Fibroblast of skin of right quadriceps (primary cell): ENCODE measurements at places on chromosomes 4 and X.

GRCh38 chr4:123423819-123424218, 27.2 kb downstream of the SPRY1 start:
- DNase-seq = no peak

GRCh38 chr4:142356801-142357200, 489.3 kb downstream of the INPP4B start:
- no peak for DNase-seq

DNA sequence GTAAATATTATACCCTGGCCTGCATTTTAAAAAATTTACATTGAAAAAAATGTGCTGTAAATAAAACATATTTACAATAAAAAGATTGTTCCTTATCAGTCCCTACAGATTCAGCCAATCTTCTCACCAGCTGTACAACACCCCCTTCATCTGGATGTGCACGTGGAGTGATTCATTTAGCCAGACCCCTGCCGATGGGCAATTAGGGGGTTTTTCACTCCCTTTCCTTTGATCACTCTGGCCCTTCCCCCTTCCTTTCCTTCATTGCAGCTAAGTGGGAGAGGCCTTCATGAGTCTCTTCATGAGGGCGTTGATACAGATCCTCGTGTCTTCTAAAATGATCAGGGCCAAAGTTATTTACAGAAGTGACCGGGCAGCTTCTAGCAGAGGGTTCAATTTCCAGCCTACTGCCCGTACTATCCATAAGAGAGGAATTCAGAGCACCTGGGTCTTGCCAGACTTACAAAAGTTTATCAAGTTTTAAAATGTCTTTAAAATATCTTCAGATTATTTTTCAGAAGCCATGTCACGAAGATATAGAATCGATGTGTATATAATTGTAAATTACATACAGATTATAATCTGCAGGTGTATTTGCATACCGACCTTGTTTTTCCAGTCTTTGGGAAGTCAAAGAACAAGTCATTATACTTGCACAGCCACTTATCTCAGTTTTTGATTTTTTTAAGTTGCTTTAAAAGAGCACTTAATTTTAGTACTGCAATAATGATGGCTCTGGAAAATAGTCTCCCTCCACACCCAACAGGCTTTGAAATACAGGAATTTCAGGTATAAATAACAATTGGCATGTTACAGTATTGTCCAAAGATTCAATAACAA, 21.4 kb upstream of the RASL11B start:
- DNase-seq = no peak

GRCh38 chr4:36392024-36392423, 110.6 kb downstream of the DTHD1 start:
- no peak for DNase-seq

- DNase-seq = peak; percentile 76
These were observed 191.6 kb upstream of the ANKRD50 start for GRCh38 chr4:124903995-124904722.

- DNase-seq = peak; percentile 1
These were observed 29.4 kb downstream of the SASH3 start for GRCh38 chrX:129808829-129809796.

GRCh38 chrX:47264483-47265173, 31.8 kb downstream of the USP11 start:
- peak; percentile 31 for DNase-seq

DNA sequence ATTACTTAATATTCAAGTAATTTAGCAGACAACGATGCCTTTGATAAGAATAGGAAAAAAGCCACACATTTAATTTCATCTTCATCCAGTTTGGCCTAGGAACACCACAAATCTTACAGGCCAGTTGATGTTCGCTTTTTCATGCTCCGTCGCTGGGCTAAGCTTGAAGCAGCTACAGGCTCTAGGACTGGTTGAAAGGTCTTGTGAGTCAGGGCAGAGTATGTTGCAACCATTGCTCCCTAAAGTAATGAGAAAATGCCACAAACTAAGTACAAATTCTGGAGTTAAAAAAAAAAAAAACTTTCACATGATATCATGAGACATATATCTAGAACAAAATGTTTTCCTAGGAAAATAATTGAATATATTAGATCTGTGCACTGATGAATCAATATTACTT, 123.8 kb downstream of the RPS6KA6 start:
- DNase-seq = peak; percentile 3

GRCh38 chr4:161920304-161921052, 243.3 kb downstream of the FSTL5 start:
- no peak for DNase-seq

- DNase-seq = peak; percentile 97
These were observed 9.8 kb upstream of the ANXA5 start for GRCh38 chr4:121706595-121707021.

DNA sequence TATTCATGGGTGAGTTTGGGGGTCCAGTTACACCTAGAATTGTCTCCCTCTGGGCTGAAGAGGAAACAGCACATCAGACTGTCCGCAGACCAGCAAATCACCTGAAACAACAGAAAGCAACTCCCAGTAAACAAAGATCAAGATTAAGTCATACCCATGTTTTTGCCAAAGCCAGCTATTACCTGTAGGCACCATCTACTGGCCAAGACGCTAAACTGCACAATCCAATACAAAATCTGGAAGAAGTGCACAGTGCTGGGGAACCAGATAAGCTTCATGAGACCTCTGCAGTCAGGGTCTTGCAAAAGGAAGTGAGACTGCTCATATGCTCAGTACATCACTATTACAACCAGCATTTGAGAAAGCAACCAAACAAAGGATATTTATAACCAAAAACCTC, 157.5 kb upstream of the ITM2A start:
- no peak for DNase-seq

DNA sequence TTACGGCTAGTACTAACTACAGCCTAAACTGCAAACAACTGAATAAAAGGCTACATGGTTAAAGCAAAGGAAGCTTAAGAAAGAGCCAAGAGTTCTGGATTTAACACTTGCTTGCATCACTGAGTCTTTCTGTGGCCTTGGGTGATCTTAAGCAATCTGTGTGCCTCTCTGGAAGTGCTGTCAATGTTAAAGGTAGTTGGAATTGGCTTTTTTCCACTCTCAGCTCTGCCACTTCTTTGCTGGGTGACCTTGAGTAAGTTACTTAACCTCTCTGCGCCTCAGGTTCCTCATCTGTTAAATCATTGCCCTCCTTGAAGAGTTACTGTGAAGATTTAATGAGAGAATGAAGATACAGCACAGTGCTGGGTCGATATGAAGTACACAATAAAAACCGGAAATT, 15.7 kb downstream of the SLC2A9 start:
- DNase-seq = no peak

DNA sequence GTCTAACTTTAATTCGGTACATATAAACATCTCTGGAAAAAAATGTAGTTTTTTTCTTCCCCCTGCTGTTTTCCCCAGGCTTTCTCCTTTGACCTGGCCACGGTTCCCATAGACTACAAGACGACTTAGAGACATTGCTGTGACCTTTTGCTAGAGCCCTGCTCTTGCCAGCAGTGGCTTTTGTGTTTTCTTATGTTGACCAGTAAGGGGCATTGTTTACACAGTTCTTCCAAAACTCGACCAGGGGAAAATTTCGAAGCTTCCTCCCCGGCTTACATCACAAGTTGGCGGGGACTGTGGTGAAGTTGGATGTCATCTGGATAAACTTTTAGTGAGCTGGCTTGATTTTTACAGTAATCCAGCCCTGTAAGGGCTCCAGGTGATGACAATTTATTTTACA, 9.3 kb downstream of the CCDC160 start:
- no peak for DNase-seq

GRCh38 chr4:145179281-145179860, 1.0 kb downstream of the OTUD4 start:
- DNase-seq = peak; percentile 39

- no peak for DNase-seq
These were observed 12.1 kb downstream of the PPP2R3B start for GRCh38 chrX:374596-374995.

DNA sequence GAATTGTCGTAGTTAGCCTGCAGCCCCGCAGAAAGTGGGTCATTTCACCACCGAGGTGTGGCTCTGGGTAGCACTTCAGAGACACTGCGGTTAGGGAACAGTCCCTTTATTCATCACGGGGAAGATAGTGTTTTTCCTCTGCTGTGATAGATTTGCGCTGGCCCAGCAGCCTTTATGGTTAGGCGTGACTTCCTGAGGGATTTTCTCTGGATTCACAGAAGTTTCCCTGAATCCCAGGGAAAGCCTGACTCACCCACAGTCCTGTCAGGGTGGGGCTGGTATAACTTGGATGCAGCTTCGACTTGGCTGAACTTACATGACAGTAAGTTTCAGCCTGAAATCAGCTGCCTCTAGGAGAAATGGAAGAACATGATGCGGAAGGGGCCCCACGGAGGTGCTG, 196.3 kb upstream of the HHIP start:
- peak; percentile 39 for DNase-seq

- DNase-seq = no peak
These were observed 61.4 kb downstream of the SMARCA1 start for GRCh38 chrX:129461801-129462456.

DNA sequence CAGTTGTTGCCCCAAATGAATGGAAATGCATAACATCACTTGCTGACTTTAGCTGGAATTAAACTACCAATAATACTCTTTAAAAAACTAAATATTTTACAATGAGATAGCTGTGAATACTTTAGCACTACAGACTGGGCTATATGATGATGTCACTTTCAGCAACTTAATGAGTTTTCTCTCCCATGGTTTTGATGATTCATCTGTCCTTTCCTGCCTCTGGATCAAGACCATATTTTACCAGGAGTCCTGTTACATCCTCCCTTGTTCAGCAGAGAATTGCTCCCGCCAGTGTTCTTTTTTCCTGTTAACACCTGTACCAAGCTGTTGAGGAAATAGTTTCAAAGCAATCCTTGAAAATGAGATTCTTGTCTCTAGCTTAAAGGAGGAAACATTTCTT, 543.0 kb downstream of the SPRY1 start:
- DNase-seq = peak; percentile 87

DNA sequence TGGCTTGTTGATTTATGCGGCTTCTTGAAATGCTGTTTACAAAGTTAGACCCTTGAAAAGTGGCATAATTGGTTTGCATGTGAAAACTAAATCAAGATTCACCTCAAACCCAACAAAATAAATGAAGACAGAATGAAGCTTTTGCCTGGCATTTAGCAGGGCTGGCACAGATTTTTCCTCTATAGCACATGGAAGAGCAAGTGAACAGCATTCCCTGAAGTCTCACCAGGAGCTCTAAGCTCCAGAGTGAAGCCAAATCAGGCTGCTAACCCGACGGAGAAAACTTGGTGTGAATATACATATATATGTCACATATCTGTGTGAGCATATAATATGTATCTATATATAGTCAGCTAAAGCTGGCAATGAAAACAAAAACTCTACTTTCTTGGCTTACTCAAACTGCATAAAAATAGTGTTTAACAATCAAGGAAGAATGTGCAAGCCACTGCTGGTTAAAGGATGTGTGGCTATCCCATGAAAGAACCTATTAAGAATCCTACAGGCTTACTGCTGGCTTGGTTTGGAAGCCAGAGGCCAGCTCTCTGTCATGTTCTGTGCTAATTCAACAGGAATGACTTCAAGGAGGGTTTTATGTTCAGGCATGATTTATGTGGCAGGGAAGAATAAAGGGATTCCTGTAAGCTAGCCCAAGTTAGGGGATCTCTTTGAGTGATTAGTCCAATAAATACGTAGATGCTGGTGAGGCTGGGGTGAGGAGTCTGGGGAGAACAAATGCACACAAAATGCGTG, 69.9 kb downstream of the MFAP3L start:
- peak; percentile 55 for DNase-seq

DNA sequence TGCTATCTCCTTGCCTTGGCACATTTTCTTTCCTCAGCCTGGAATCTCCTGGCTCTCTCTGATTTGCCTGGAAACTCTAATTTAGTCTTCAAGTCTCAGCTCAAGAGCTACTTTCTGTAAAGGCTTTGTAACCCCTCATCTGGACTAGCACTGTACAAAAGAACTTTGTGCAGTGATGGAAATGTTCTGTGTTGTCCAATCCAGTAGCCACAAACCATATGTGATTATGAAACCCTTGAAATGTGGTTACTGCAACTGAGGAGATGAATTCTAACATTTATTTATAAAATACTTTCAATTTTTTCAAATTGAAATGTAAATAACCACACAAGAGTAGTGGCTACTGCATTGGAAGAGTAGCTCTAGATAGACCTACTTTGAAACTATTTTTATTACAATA, 66.6 kb upstream of the HS3ST1 start:
- DNase-seq = no peak

DNA sequence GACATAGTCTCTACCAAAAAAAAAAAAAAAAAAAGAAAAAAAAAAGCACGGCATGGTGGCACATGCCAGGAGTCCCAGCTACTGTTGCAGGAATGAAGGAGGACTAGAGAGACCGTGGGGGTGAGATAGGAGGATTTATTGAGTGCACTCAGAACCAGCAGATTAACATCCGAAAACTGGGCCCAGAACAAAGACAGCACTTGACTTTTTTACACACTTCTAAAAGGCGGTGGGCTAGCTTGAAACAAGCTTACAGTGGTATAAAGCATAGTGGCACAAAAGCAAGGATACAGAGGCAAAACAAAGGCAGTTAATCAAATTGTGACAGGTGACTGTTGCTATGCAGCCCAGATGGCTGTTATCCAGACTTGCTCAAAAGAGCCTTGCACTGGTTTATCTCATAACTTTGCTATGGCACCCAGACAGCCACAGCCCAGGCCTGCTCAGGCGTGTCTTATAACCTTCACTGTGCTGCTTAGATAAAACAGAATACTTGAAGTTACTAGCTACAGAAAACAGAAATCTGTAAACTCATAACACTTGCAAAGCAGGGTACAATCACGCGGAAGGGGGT, 9.9 kb upstream of the PI4K2B start:
- peak; percentile 31 for DNase-seq

DNA sequence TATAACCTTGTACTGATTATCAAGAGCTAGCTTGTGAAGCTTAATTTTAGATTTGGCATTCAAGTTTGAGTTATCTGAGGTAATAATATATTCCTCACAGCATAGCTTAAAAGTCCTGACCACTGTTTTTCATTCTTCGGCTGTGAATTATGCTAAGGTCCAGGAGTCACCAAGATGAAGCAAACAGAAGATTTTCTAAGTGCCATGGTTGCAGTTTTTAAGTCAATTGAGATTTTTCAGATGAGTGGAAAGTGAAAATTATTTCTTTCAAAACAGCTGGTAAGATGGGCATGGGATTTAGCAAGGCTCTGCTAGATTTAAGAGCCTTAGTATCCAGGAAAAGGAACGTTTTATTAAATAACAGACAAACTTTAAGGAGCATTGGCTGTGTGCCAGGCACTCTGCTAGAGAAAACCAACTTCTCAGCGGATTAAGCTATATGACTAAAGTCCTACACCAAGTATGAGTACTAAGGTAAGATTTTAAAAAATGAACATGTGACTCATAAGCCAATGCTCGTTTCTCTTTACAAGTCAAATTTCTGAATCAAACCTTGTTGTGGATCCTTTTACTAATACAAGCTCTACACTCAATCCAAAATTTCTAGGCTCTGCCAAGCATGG, 149.9 kb upstream of the IL15 start:
- DNase-seq = peak; percentile 89

- DNase-seq = peak; percentile 40
These were observed 312.2 kb upstream of the DIAPH2 start for GRCh38 chrX:96372313-96373046.

- no peak for DNase-seq
These were observed 338.6 kb downstream of the SPIN4 start for GRCh38 chrX:63012574-63012973.

GRCh38 chrX:40099055-40099958, 1.5 kb upstream of the BCOR start:
- no peak for DNase-seq

GRCh38 chr4:33996075-33996718, 2248.1 kb downstream of the ARAP2 start:
- peak; percentile 63 for DNase-seq
